ENCODE measurements at places on chromosomes 5 and 9. TPM values are rescaled to one million over a fixed set of nuclear protein-coding genes. Genes with fewer than 3 reads are reported as not detected.

Gene MLANA
- total RNA-seq, result not detected

Gene PFN3
- total RNA-seq, result not detected

Gene ADGRD2
- total RNA-seq, result not detected

Gene GFI1B
- total RNA-seq, result 0.17 TPM

Gene NMUR2
- total RNA-seq, result 0.09 TPM

Gene TPPP
- 5.5 TPM for total RNA-seq

Gene FAM81B
- not detected for total RNA-seq

Gene CBY3
- total RNA-seq, result not detected

Gene PCDHB12
- not detected for total RNA-seq

Gene IL9
- not detected for total RNA-seq

Gene SPATA31D4
- total RNA-seq, result not detected

Gene FRRS1L
- total RNA-seq, result 0.13 TPM

Gene PCDHB8
- total RNA-seq, result 0.19 TPM

Gene THG1L
- 24.3 TPM for total RNA-seq

Gene SPARC
- 18.8 TPM for total RNA-seq

Gene PCDHGB5
- 2.5 TPM for total RNA-seq

Gene PALM2AKAP2
- 0.44 TPM for total RNA-seq

Gene IL4
- total RNA-seq, result not detected

Gene ZNF169
- 1.3 TPM for total RNA-seq

Gene MRPS27
- total RNA-seq, result 54.2 TPM

Gene EXOSC2
- 48.2 TPM for total RNA-seq

Gene MRPL36
- 120 TPM for total RNA-seq

Gene LRRC26
- 0.59 TPM for total RNA-seq

Gene CDC20B
- total RNA-seq, result 0.09 TPM

Gene PCDHGA4
- 0.16 TPM for total RNA-seq

Gene C9orf50
- total RNA-seq, result 0.36 TPM

Gene SLC6A18
- total RNA-seq, result not detected

Gene C7
- total RNA-seq, result not detected

Gene GRM6
- total RNA-seq, result not detected

Gene FOXD4
- total RNA-seq, result 0.33 TPM

Gene IL5
- total RNA-seq, result not detected

Gene TMEM174
- not detected for total RNA-seq

Gene BRD3OS
- total RNA-seq, result 20.3 TPM

Gene ATOSB
- total RNA-seq, result 11.1 TPM

Gene TEX53
- not detected for total RNA-seq

Gene MYORG
- total RNA-seq, result 6.3 TPM

Gene SYK
- 0.03 TPM for total RNA-seq

Gene GCNT4
- 0.27 TPM for total RNA-seq

Gene ADAMTS6
- 0.01 TPM for total RNA-seq

Gene DNAJB5
- total RNA-seq, result 8.6 TPM

Gene SH3PXD2B
- total RNA-seq, result 18.1 TPM

Gene UBTD2
- 12.8 TPM for total RNA-seq

Gene DRD1
- total RNA-seq, result 0.08 TPM

Gene FGF1
- 0.25 TPM for total RNA-seq

Gene LECT2
- not detected for total RNA-seq

Gene GLRA1
- total RNA-seq, result not detected

Gene SLC25A48
- total RNA-seq, result not detected

Gene PRPF4
- 52.7 TPM for total RNA-seq

Gene G3BP1
- 138 TPM for total RNA-seq

Gene ZNF366
- total RNA-seq, result not detected

Gene GRXCR2
- not detected for total RNA-seq

Gene CACNA1B
- total RNA-seq, result 0.05 TPM
